Omental fat pad (tissue), 4 donors: ENCODE measurements at places on chromosomes 4 and X.

- no peak for DNase-seq
Measured at GRCh38 chr4:179803857-179804256, 2361.6 kb upstream of the AGA start.

DNA sequence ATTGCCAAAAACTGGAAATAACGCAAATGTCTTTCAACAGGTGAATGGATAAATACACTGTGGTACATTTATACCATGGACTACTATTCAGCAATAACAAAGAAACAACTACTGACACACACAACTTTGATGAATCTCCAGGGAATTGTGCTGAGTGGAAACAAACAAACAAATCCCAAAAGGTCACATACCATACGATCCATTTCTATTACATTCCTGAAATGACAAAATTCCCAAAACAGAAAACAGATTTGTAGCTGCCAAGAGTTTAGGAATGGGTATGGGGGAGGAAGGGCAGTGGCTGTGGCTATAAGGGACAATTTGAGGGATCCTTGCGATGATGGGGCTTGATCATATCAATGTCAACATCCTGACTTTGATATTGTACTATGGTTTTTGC lies 2.5 kb downstream of the ZNF182 start:
- DNase-seq: no peak

DNA sequence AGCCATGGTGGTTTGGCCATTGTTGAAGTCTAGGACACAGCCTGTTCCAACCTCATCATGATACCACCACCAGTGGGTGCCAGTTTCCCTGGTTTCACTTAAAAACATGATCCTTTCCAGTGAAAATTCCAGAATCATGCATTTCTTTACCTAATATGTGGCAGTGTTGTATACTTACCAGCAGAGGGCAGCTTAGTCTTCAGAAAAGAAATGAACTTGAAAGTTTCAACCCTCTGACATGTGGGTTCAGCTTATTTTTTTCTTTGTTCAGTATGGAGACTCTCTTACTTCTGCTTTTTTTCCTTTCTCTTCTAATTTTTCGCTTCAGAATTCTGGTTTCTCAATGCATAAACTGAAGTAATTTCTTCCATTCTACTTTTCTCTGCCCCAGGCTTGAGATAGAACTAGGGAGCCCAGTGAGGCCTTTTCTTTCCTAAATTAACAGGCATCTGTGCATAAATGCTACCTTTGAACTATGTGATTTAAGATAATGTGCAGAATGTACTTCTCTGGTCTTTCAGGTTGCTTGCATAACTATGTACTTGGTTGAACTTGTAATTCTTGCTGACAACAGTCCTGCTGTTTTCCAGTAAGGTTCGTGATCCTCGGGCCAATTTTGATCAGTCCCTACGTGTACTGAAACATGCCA lies 10.7 kb downstream of the LIAS start:
- no peak for DNase-seq

DNA sequence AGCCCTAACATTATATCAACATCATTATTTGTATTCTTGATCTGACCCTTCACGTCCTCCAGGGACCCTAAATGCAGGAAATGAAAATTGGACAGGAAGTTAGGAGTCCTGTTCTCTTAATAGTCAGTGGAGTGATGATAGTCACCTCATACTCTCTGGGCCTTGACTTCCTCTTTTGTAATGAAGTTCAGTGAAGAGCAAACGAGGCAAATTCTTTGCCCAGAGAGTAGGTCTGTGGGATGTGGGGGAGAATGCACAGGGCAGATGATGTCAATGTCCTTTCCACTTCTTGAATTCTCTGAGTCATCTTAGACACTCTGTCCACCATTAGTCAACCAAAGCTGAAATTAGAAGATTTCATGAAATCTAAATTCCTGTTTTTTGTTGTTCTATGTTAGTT lies 17.1 kb upstream of the GPRIN3 start:
- no peak for DNase-seq

- no peak for DNase-seq
Measured at GRCh38 chrX:117680286-117680685, 436.3 kb downstream of the KLHL13 start.

- DNase-seq: no peak
Measured at GRCh38 chr4:7815562-7815961, 124.1 kb downstream of the AFAP1 start.

DNA sequence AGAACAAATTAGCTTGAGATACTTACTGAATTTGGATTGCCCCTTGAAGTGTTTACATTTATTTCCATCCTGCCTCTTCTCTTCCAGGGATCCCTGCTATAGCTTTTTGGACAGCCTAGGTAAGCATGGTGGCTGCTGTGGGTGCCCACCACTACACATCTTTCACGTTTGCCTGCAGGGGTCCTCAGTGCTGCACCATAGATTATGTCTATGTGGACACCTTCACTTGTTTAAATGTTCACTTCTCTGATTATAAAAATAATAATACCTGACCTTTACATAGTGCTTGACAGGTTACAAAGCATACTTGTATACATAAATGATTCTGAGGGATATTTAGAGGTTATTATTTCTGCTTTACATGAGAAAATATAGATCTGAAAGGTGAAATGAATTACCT lies 67.9 kb upstream of the SLC4A4 start:
- no peak for DNase-seq

GRCh38 chrX:53000447-53001135 lies 42.3 kb upstream of the FAM156A start:
- DNase-seq: no peak

GRCh38 chr4:130820448-130820847 lies 1724.5 kb downstream of the C4orf33 start:
- DNase-seq: no peak

GRCh38 chr4:105662935-105663675 lies 45.4 kb downstream of the INTS12 start:
- DNase-seq: no peak

- no peak for DNase-seq
Measured at GRCh38 chr4:25813448-25814106, 49.2 kb downstream of the SEL1L3 start.

GRCh38 chrX:120453985-120454384 lies 15.1 kb downstream of the LAMP2 start:
- DNase-seq: no peak

DNA sequence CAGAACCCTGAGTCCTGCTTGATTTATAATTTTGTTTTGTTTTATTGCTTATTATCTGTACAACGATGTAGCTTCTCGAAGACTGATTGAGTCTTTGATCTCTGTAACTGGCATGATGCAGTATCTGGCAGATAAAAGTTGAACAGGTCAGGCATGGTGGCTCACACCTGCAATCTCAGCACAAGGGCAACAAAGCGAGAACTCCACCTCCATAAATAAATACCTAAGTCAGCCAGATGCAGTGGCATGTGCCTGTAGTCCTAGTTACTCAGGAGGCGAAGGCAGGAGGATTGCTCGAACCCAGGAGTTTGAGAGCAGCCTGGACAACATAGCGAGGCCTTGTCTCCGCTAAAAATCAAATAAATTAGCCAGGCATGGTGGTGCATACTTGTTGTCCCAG lies 15.7 kb upstream of the WDR19 start:
- DNase-seq: no peak

DNA sequence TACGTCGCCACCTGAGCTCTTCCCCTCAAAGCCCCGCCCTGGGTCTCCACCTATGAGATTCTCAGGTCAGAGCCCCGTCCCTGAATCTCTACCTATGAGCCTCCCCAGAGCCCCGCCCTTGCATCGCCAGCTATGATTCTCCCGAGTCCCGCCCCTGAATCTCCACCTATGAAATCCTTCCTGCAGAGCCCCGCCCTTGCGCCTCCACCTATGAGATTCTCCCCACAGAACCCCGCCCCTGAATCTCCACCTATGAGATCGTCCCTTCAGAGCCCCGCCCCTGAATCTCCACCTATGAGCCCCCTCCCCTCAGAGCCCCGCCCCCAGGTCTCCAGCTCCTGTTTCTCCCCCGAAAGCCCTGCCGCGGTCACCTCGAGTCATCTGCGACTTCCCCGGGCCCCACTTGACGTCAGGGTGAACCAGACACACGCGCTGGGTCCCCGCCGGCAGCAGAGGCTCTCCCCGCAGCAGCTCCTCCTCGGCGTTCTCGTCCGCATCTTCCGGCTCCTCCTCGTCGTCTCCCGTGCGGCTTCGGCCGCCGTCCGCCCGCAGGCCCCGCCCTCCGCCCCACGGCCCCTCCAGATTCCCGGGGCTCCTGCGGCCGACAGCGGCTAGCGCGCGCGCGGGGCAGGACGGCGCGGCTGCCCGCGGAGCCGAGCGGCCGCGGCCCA lies 393 bp downstream of the GTPBP6 start:
- peak; percentile 96 for DNase-seq

DNA sequence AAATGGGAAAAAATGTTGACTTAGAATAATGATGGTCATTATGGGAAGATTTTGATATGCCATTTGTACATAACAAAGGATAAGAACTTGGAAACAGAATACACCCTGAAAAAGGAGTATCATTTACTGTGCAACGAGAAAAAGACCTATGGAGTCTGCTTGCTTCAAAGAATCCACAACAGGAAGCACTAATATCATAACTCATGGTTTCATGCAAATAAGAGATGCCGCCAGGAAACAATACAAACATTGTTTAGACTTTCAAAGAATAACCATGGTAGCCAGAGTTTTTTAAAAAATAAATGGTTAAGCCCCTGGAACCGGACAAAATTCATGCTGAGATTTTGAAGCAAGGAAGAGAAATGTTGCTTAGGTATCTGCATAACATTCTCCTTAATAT lies 139.9 kb upstream of the ETNPPL start:
- no peak for DNase-seq

DNA sequence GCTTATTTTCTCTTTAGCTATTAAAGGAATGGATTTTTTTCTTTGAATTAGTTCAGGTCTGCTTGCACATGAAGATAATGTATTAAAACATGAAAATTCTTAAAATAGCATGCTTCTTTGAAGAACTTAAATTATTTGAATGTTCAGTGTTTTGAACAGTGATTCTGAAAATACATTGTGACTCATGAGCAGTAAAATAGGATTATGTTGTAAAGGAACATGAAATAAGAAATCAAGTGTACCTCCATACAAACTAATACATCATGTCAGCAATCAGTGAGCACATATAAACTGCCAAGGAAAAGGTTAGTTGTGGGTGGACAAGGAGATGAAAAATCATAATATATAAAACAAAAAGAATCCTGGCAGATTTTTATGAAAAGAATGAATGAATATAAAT lies 66.1 kb downstream of the SNX25 start:
- DNase-seq: no peak

DNA sequence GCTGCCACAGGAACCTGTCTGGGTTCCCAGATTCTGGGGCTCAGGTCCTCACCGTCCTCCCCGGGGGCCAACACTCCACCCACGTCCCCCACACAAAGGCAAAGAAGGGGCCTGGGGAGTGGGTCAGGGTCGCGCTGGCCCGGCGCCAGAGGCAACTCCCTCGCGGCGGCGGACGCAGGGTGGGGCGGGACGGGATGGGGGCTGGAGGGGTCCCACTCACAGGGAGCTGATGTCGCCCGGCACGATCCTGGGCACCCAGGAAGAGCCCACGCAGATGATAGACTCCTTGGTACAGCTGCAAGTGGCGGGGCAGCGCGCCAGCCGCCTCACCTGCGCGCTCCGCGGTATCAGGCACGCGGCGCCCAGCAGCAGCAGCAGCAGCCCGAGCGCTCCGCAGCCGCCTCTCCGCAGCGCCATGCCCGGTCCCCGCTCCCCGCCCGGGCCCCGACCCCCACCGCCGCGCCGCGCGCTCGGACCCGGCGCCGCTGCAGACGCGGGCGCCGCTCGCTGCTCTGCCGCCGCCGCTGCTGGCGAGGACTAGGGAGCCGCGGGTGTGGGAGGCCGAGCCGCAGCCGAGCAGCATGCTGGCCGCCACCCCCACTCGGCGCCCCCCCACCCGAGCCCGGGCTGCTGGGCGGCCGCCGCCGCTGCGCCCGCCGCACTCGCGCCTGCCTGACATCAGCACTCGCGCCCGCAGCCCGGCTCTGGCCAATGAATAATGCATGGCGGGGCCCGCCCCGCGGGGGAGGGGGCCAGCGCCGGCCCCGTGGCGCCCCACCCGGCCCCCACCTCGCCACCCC lies at the start of gene LGI2:
Gene LGI2, minus strand, starts transcription at position 670 of the 800 bp plus-strand sequence. Its CDS starts 253 bp downstream, at position 417.
- no peak for DNase-seq

- DNase-seq: no peak
Measured at GRCh38 chrX:134547047-134547679, 87.2 kb downstream of the HPRT1 start.
